Smooth muscle cell of the brain vasculature (primary cell): ENCODE measurements at places on chromosomes 2 and 18.

GRCh38 chr18:48024881-48025660, 94.6 kb upstream of the SMAD2 start:
- no peak for DNase-seq

DNA sequence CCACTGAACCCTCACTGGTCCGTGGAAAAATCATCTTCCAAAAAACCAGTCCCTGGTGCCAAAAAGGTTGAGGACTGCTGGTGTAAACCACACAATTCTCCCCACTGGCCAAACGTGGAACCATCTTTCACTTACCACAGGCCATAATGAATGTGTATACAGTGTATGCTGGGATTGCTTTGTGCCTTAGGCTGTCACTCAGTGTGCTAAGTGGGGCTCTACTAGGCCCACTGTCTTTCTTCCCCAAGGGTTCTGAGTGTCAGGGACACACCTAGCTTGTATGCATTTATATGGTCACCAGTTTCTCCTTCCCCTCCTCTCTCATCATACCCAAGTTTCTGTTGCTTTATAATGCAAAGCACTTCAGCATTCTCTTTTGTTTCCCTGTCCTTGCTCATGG, 27.2 kb downstream of the SCYGR8 start:
- no peak for DNase-seq

- no peak for DNase-seq
Measured at GRCh38 chr18:12779043-12779442, 76.2 kb downstream of the PSMG2 start.

DNA sequence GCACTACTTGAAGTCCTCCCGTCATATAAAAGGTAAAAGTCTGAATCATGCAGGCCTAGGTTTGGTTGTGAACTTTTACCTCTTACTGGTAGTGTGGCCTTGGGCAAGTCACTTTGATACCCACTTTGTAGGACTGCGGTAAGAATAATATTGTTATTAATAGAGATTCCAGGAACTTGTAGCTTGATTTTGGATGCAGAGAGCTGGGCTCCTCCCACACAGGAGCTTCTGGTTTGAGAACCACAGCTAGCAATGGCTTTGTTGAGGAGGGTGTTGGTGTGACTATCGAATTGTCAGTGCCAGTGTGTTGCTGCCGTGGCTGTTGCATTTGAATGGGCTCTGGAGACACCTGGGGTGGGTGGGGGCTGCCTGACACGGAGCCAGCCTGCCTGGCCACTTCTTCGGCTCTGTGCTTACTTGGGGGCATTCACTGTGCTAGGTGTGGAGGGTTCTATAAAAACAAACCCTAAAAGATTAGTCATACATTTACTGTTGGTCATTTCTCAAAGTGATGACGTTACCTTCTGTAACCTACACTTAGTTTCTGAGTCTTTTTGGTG, 38.5 kb downstream of the ASAP2 start:
- DNase-seq, result no peak

DNA sequence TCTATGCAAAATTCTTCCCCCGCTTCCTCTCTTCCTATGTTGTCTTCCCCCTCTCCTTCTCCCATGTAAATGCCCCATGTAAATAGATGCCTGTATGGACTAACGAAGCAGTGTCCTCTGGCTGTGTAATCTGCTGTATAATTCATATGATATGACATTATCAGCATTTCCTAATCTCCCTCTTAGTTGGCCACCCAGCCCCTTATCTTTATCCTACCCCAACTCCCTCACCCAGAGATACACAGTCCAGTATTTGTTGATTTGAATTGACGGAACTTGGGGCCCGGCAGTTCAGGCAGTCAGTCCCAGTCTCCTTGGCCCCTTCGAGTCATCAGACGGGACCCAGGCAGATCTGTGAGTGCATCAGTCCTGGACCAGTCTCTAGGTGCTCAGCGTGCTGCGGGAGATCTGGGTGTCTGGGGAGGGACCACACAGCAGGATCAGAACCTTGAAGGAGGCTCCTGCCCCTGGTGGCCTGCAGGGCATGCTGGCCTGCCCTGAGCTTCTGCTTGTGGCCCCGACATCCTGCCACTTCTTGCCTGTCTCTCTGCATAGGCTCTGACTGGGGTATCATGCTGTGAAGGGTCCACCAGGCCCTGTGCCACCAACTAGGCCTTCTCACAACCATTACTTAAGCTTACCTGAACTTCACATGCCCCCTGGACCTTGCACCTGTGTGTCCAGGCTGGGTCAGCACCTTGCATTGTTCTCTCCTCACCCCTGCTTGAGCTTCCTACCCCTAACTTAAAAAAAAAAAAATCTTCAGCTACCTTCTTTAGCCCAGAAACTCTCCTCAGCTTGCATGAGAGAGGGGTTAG, 88.1 kb upstream of the ATL2 start:
- no peak for DNase-seq

GRCh38 chr2:177332026-177332991, 60.3 kb upstream of the AGPS start:
- peak; percentile 43 for DNase-seq

DNA sequence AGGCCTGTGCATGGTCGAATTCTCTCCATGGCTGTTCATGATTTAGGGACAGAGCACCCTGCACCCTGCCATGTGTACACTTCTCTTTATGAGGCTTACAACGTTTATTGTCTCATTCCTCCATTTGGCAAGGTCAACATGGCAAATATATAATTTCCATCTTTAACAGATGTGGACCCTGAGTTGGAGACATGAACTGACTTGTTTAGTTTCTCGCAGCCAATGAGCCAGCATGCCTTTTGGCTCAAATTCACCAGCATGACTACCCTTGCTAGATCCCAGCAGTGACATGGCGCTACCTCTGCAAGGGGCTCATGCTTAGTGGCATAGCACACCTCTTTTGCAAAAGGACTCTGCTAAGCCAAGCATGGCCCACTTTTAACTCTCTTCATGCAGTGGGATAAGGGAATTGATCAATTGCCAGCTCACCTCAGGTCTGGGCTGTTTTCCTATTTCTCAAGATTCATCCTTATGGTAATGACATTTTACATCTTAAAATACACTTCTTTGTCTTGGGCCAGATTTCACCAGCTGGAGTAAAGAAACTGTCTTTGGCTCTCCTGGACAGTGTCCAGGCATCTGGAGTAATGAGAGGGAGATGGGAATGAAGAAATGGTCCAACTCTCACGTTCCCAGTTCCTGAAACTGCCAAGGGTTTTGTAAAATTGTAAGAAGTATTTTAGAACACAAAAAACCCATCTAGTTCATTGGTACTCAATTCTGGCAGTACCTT, 159.5 kb downstream of the SETBP1 start:
- DNase-seq, result no peak

DNA sequence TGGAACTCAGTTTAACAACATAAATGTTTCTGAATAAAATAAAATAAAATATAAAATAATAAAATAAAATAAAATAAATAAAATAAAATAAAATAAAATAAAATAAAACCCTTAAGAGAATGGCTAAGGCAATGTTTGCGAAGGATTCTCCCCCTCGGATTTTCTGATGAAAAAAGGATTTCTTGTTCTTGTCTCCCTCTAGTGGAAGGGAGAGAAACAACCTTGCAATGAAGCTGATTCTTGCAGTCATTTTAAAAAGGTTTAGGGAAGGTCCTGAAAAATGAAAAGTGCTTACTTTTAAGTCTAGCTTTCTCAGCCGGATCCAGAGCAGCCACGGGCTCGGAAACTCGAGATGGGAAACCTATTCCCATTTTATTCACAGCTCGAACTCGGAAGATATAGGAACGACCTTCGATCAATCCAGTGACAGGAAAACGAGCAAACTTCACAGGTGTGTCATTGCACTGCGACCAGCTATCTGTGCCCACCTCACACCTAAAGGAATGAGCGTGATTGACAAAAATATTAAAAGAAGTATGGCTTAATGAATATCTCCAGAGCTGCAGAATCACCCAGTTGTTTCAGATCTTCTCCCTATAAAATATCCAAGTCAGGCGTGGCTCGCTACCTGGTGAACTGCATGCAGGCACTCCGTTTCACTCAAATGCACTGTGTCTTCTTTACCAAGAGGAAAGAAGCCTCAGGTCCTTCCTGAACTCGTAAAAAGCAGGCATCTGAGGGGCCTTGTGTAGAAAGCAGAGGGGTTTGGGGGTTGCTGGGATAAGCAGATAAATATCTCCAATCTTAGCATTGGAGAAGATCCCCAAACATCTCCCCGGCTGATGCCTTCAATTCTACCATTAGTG, 68.1 kb downstream of the MYOM1 start:
- DNase-seq, result no peak

- DNase-seq, result no peak
Measured at GRCh38 chr2:146295080-146295670, 1549.7 kb upstream of the ACVR2A start.

DNA sequence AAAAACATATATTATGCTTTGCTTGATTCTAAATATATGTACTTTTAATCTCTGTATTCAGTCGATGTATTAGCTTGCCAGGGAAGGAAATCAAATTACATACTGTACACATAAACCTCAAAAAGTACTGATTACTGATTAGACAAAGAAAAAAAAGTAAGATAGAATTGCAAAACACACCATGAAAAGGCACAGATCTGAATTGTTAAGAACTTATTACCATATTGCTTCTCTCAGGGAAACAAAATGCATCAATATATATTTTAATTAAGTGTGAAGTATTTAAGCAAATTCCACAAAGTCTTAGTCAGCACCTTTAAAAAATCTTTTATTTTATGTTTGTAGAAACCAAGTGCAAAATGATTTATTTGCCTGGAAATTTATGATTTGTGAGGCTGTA, 309.3 kb downstream of the RNF144A start:
- DNase-seq, result no peak

DNA sequence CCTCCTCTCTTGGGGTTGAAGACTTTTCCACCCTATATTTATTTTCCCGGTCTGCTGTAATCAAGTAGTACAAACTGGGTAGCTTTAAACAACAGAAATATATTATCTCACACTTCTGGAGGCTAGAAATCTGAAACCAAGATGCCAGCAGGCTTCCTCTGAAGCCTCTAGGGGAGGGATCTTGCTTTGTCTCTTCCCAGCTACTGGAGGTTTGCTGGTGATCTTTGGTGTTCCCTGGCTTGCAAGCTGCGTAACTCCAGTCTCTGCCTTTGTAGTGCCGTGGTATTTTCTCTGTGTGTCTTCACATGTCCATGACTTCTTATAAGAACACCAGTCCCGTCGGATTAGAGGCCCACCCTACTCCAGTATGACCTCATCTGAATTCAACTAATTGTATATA, 44.4 kb downstream of the MYO3B start:
- DNase-seq, result peak; percentile 45

DNA sequence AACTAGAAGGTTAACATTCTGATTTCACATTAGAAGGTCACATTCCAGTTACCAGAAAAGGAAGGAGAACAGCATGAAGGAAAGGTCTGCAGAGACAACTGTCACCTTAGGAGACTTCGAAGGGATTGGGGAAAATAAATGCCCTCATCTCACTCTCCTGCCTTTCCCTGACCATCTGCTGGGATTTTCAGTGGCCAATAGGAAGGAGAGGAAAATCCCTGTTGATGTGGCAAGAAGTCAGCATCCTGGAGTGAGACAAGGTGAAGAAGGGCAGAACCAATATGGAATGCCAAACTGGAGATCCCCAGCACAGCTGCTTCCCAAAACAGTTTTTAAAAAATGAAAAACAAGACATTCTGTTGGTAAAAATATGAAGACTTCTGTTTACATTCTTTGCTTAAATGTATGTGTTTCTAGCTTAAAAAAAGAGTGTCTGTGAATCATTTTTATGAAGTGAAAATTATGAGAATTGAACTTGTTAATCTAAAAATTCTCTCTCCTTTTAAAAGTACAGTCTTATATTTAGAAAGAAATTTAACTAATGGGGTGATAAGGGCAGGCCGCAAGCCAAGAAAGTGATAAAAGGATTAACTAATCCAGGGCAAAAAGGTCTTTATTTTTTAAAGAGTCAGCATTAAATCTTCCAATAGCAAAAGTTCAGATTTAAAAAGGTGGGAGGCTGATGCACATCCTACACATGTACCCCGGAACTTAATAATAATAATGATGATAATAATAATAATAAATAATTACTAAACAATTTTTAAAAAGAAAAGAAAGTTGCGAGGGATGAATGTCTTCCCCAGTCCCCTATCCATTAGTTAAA, 160.6 kb upstream of the DOK6 start:
- DNase-seq, result no peak

GRCh38 chr18:25298853-25299274, 53.1 kb downstream of the ZNF521 start:
- peak; percentile 59 for DNase-seq

DNA sequence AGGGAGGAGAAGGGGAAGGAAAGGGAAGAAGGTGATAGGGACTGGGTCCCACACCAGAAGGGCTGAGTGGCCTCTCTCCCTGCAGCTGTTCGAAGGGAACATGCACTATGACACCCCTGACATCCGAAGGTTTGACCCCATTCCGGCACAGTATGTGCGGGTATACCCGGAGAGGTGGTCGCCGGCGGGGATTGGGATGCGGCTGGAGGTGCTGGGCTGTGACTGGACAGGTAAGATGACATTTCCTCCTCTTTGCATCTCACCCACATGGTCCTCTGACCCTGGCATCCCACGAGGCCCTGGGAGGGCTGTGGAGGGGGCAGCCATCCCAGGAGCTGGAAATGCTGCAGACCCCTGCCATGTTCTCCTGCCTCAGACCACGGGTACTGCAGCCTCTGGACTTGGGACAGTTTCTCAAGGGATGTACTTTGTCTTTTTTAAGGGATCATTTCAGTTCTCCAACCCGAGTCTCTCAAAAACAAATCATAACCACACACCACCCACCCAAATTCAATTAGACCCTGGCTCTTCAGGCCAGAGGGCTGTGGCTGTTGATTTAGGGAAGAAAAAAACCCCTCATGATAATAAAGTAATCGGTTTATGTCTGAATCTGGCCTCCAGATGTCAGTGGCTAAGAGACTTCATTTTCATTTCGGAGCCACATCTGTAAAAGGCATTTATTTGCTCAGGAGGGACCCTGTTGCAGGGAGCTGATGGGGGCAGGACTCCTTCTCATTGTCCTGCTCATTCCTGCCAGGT, 63.5 kb downstream of the NRP2 start:
- no peak for DNase-seq

DNA sequence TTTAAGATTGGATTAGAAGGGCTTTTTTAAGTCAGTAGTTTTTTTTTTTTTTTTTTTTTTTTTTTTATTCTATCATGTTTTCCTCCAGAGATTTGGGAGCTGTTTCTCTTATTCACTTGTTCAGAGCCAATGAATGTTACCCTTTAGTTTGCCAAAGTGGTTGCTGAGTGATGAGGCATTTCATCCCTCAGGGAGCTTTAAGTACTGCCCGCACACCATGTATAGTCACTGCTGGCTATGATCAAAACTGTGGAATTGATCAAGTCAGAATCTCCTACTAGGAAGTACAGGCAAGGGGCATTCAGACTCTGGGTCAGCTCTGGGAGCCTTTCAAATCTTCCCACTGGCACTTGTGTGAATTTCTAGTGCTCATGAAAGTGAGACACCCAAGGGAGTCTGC, 201.6 kb downstream of the IKZF2 start:
- DNase-seq, result no peak

DNA sequence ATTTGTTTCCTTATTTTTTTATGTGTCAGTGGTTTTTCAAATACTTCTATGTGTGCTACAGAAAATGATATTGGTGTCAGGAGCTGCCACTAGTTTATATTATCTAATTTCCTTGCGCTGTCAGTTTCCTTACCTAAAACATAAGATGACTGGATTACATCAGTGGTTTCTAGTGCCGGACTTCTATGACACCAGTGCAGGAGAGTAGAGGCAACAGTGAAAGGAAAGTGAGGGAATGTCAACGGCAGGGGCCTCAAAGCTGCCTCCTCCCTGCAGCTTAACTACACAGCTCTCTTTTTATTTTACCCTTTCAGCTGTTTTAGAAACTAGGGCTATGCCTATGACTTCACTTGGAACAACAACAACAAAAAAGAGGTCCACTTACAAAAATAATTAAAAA, 6.5 kb downstream of the ERBB4 start:
- no peak for DNase-seq

GRCh38 chr2:204604061-204604460, 58.8 kb downstream of the PARD3B start:
- DNase-seq, result peak; percentile 13
